Tongue (tissue), 3 donors: ENCODE measurements at places on chromosomes 2 and 18.

DNA sequence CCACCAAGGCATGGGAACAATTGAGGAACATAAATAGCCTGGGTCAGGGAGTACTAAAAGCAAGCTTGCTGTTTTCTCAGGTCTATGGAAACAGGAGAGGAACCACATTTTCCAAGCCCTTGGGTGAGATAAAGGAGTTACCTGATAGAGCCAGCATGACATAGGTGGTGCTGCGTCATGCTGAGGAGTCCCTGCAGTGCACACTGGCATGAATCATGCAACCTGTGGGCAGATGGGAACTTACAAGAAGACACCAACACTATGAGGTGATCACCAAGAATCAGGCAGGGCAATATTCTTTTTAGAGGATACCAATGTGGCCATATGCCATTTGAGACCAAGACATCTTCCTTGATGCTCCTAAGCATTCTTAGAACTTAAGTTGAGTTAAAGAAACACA is 531.8 kb downstream of the ZEB2 start:
- DNase-seq, result no peak

DNA sequence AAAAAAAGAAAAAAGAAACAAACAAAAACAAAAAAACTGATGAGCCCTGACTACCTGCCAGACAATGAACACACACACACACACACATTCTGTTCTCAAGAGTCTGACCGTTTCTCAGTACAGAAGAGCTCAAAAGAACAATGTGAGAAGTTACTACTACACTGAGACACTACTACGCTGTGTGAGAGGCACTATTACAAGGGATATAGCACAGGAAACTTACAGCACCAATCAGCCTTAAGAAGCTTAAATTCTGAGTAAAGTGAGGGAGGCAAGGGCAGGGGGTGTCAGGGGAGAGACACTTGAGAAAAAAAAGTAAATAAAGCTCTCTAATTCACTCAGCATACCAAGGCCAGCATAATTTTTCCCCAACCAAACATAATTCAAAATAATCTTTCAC is 32.5 kb downstream of the WDR33 start:
- DNase-seq, result no peak

DNA sequence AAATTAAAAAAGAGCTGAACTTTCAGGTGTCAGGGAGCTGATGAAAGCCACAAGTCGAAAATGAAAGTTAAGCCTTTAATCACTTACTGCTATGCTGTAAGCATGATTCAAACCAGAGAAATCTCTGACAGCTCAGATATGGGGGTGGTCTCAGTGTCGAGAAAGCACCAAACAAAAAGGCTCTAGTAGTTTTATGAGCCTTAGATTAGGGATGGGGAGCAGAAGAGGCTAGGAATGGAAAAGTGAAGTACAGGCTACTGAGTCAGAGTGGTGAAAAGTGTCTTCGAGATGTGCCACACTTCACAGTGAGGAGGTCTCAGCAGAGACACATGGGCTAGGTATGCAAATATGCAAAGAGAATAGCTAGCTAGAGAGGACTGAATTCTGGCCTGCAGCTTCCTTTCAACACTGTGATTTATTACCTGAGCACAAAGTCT is 482.2 kb downstream of the SPAG16 start:
- no peak for DNase-seq

DNA sequence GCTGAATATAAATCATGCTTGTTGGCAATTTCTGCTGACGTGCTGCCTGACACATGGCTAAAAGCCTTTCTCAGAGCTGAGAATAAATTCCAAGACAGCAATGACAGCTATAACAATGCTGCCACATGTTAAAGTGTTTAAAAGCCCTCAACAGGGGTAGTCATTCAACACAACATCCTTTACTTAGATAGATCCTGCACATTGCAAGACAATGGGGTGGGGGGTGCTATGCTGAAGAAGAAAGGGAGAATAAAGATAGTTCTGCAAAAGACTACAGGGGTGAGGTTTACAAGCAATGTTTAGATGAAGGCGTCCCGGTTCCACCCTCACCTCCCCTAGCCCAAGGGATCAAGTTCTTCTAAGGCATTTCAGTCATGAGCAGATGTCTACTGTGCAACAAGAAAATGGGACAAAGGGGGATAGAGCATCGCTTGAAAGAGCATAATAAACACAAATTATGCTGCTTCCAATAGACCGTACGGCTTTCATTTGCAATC is 291.0 kb upstream of the ACVR2A start:
- DNase-seq, result no peak

DNA sequence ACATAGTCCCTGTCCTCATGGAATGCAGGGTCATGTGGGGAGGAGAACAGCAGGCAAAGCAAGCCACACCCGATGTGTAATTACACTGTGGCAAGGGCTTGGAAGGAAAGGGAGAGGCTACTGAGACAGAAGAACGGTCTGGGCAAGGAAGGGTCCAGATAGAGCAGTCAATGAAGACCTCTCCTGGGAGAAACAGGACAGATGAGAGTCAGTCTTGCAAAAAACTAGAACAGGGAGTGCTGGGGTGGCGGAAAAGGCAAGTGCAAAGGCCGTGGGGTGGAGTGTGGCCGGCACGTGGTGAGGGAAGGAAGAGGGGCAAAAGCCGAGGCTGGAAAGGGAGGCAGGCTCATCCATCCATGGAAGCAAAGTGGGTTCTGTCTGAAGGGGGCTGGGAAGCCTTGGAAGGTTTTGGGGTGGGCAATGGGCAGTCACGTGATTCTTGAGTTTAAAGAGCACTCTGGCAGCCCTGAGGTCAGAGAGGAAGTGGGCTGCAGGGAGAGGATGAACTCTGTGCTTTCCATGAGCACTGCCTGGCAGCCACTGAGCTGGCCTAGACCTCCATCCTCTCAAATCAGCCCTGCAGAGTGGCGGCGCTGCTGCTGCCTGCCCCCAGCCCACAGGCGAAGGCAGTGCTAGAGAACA is 182.2 kb downstream of the INHBB start:
- no peak for DNase-seq

DNA sequence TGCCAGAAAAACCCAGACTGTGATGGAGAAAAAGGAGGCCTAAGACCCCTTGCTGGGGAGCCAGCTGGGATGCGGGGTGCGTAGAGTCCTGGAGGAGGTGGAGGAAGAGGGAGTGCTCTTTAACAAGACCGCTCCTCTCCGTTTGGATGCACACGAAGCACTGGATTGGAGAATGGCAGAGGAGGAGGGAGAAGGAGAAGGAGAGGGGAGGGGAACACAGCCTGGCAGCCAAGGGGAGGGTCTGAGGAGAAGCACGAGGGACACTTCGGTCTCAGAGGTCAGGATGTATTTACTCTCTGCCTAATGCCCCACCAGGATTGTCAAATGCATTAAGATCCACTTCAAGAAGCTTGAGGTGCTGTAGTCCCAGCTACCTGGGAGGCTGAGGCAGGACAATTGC is 42.0 kb upstream of the SLC35G4 start:
- no peak for DNase-seq

DNA sequence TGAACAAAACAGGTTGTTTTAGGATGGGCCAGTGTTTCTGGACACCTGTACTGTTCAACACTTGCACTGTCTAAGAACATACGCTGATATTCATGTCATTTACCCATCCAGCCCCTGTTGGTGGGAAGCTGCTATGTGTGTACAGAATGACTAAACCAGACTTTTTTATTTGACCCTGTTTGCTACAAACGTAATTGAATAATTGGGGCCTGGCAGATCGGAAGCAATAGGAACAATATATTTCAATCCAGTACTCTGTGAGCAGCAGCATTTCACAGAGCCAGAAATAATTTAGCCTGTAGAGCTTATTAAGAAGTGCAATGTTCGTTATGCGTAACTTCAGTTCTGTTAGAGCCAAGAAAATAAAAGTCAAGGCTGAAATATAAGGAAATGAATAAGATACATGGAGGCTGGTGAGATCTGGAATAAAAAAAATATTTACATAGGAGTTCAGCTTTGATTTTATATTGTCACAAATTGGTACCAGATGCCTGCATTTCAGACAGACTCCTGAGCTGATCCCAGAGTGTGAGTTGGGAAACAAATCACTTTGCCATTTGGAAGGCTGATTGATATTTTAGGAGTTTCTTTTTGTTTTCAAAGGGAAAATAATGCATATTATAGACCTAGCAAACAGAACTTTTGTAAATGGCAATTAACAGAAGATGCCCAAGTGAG is 19.7 kb downstream of the CABLES1 start:
- no peak for DNase-seq

DNA sequence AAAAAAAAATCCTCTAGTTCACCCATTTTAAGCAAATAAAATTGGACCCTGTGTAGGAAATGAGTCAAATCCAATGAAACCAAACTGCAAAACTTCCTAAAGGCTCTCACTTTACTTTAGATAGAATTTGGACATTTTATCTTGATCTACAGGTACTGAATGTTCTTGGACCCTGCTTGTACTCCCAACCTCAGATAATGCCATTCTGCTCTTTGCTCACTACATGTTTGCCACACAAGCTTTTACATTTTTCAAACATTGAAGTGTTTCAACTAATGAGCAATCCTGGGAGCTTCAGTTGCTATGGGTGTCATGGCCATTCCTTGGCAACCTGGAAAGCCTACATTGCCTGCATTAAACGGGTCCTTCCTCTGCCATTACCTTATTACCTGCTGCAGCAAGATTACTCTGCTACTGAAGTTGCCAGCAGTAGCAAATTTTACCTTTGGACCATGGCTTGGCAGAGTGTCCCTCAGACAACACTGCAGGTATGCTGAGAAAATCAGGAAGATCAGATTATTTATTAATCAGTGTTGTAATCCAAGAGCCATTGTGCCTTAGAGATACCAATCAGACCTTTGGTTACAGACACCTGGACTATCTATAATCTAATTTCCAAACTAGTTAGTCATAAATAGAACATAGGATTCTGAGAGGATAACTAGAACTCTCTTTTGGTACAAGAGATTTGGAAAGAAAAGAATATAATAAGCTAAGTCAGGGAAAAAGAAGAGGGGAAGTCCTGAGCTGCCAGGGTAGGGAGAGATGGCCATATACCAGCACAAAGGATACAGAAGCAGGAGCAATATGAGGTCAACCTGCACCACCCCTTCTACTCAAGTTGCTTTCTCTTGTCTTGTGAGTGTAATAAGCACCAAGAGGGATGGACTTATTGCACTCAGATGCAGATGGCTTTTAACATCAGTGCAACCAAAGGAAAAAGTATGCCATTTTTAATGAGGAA is 293.3 kb upstream of the TFPI start:
- DNase-seq, result no peak

DNA sequence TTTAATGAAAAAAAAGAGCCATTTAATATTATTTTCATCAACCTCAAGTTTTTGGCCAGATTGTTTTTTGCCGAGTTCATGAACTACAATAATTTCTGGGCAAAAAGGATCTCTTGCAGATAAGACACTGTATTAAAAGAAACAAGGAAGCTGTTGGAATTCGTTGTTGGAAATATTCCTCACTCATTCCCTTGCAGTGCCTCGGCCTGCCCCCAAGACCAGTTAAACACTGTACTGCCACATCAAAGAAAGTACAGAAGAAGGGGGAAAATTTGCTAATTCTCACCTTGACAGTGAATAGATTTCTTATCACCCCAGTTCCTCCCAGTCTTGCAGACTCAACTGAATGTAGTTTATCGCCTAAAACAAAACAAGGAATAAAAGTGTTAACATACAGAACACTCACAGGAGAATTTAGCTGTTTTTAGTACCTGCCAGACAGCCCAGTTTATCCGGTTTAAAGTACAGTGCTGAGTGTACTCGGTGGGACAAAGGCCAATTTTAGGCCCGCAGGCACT is 1.2 kb downstream of the IDH1 start:
- DNase-seq, result no peak

GRCh38 chr2:100243631-100244030 is 78.7 kb downstream of the LONRF2 start:
- no peak for DNase-seq

GRCh38 chr2:2748399-2749205 is 417.5 kb upstream of the MYT1L start:
- no peak for DNase-seq

DNA sequence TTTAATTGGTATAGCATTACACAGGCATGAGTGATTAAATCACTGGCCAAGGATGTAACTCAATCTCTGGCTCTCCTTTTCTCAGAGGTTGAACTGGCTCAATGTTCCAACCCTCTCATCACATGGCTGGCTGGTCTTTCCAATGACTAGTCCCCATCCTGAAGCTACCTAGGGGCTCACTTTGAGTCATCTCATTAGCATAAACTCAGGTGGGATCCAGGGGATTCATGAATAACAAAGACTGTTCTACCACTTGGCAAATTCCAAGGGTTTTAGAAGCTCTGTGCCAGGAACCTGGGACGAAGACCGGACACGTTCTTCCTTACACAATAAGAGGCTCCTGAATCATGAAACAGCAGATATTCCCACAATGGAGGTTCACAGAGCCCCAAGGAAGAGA is 145.0 kb upstream of the SPATS2L start:
- no peak for DNase-seq

DNA sequence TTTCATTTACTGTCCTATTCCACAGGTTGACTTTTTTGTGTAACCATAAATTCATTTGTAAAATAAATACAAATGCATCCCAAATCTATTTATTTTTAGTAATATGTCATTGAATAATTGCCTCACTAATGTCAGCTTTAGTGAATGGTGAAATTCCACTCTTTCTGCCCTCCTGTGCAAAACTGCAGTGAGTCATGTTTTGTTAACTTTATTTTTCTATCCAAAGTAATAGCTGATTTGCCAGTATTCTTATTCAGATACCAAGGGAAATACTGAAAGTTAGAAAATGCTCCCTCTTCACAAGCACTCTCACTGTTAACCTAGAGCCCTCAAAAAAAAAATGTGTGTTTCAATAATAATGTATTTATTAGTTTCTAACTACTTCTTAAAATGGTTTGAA is 322.8 kb downstream of the RIT2 start:
- DNase-seq, result no peak

DNA sequence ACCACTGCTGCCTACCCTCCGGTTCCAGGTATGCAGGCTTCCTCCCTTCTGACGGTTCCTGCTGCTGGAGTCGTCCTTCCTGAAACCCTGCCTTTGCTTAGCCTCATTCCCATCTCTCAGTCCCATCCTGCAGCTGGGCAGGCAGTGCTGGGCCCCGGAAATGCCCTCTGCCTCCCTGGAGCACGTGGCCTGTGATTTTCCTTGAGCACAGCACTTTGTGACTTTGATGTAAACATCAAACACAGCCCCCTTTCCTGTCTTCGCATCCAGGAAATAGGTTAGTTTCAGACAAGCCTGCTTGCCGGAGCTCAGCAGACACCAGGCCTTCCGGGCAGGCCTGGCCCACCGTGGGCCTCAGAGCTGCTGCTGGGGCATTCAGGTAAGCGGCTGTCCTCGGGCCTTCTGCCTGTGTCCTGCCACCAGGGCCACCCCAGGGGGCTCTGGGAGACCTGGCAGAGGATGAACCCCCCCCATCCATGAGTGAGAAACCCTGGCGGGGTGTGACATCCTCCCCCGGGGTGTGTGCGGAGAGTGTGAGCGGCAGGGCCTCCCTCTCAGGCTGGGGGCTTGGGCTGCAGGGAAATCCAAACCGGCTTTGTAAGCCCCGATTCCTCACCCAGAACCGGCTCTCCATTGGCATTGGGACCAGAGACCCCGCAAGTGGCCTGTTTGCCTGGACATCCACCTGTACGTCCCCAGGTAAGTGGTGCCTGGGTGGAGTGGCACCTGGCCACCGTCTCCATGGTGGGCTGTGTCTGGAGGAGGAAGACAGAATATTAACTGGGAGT is at the start of gene ZAP70:
Gene ZAP70 (plus strand): TSS at position 281 of the 788 bp plus-strand sequence. CDS start 10,461 bp downstream, outside the sequence.
- DNase-seq, result no peak

- no peak for DNase-seq
Observed at GRCh38 chr18:7872569-7872968, 305.5 kb downstream of the PTPRM start.
